ENCODE measurements at places on chromosomes 3 and 15. TPM values are rescaled to one million over a fixed set of nuclear protein-coding genes. Genes with fewer than 3 reads are reported as not detected.

GRCh38 chr15:52005748-52006701 lies 13.0 kb upstream of the MAPK6 start:
- DNase-seq = no peak

- no peak for DNase-seq
Observed at GRCh38 chr3:154095832-154096421, 25.3 kb upstream of the ARHGEF26 start.

DNA sequence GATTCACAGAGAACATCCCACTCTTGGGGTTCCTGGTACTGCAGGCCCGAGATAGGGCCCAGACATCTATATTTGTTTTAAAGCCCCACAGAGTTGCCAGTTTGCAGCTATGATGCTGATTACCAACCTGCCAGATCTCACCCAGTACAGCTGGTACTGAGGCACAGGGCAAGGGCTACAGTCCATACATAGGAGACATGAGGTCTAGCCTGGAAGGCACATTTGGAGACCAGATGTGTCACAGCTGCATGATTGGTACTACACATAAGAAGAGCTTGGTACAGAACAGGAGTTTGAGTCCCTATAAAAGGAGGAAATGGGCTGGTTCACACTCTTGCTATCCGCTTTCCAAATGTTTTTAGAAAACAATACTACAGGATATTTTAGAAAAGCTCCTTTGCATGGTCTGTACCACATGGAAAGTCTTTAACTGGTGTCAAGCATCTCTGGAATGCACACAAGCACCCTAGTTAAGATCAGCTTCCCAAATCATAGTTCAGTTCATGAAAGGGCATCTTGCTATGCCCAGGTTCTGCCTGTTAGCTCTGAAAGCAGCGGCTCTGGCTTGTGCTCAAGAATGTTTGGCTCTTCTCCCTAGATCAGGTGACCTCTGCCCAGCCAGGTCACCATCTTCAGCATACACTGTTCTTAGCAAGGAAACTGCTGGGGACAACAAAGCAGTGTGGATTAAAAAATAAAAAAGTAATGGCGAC lies 20.6 kb downstream of the MTMR14 start:
- no peak for DNase-seq

GRCh38 chr15:79086814-79087213 lies 3.8 kb downstream of the RASGRF1 start:
- no peak for DNase-seq

GRCh38 chr3:167300207-167300606 lies 79.9 kb downstream of the ZBBX start:
- no peak for DNase-seq

DNA sequence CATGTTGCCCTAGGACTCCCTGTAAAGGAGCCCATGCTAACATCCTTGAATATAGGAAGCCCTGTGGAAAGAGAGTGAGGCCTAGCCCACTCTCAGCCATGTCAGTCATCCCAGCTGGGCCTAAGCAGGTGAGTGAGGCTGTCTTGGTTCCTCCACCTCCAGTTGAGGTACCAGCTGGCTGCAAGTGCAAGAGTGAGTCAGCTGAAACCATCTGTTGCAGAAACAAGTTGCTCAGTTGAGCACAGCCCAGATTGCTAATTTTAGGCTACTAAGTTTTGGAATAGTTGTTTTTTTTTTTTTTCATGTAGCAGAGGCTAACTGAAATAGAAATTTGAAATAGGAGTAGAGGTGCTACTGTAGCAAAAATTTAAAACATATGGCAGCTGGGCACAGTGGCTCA lies 43.7 kb upstream of the ADPGK start:
- DNase-seq = no peak

GRCh38 chr15:33460166-33460805 lies 149.5 kb downstream of the RYR3 start:
- no peak for DNase-seq

GRCh38 chr3:72754582-72754981 lies 93.7 kb downstream of the SHQ1 start:
- no peak for DNase-seq

DNA sequence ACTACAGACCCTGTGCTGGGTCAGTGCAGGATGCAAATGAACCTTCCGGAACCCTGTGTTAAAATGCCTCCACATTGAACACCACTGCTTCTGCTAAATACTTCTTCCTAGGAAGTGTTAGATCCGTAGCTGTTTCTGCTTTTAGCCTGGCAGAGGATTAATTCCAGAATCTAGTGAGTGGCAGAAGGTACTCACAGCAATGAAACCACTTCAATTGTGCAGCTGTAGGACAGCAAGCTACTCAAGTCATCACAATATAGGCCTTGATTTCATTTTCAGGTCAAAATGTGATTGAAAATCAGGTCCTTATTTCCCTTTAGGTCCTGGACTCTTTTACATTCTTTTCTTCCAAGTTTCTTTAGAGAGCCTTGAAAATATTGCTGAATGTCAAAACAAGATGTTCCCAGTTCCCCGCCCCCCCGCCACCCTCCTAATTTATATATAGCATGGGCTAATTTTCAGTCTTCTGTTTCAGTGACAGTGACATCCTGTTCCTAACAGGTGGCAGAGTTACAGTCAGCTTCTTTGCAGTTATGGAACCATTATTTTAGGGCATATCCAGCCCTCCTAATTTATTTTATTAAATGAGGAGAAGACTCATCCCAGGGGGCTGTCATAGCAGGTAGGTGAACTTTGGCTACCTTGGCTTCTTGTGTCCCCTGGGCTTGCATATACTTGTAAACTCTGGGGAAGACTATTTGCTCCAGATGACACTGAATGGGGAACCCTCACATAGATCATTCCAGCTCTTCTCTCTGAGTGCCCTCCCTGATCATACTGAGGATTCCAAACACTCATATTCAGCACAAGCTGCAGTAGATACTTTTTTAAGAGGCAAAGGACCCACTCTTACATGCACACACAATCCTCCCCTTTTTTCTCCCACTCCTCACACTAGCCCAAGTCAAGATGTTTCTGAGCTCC lies 28.0 kb upstream of the ARNT2 start:
- no peak for DNase-seq

DNA sequence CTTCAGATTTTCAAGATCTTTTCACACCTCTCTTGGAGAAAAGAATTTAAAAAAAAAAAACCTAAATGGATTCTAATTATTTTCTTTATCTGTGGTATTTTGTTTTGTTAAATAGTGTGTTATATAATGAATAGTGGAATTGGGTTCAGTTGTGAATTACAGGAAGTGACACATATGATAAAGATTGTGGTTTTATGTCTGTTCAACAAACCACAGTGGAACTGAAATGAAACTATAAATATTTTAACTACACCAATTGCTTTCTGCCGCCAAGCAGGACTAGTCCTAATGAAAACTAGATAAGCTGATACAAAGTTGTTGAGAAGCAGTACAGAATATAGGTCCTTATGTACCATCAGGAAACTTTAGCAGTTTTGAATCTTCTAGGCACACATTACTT lies 121.6 kb downstream of the UBE2E2 start:
- DNase-seq = no peak

Gene ITIH3
- 29.6 TPM for total RNA-seq

Gene RGMA
- 58.2 TPM for total RNA-seq

Gene DAZL
- not detected for total RNA-seq

Gene PRR20G
- not detected for total RNA-seq

Gene PLA2G4F
- total RNA-seq = not detected

Gene PFKFB4
- total RNA-seq = 8.4 TPM

Gene CD86
- total RNA-seq = 6.6 TPM

Gene OIP5
- 2.7 TPM for total RNA-seq

All from tibial nerve (tissue), 4 donors.